ENCODE measurements at places on chromosomes 13 and 19. TPM values are rescaled to one million over a fixed set of nuclear protein-coding genes. Genes with fewer than 3 reads are reported as not detected.

The HS6ST3 gene
- polyA plus RNA-seq, result 0.07 TPM

The OR7C1 gene
- 0.14 TPM for polyA plus RNA-seq

The CD22 gene
- polyA plus RNA-seq, result 5.2 TPM

The OR7A5 gene
- not detected for polyA plus RNA-seq

The PRRG2 gene
- 4.3 TPM for polyA plus RNA-seq

The DACT3 gene
- polyA plus RNA-seq, result 44.4 TPM

The PRODH2 gene
- not detected for polyA plus RNA-seq

The ZNF888 gene
- 12.8 TPM for polyA plus RNA-seq

The ATCAY gene
- 0.14 TPM for polyA plus RNA-seq

The ZNF446 gene
- polyA plus RNA-seq, result 15.0 TPM

The NKG7 gene
- polyA plus RNA-seq, result 2.8 TPM

The ZNF776 gene
- polyA plus RNA-seq, result 43.9 TPM

The ADGRE1 gene
- 0.44 TPM for polyA plus RNA-seq

The ZIM2 gene
- polyA plus RNA-seq, result 2.9 TPM

The TNNI3 gene
- 0.79 TPM for polyA plus RNA-seq

The CLIP3 gene
- 22.4 TPM for polyA plus RNA-seq

DNA sequence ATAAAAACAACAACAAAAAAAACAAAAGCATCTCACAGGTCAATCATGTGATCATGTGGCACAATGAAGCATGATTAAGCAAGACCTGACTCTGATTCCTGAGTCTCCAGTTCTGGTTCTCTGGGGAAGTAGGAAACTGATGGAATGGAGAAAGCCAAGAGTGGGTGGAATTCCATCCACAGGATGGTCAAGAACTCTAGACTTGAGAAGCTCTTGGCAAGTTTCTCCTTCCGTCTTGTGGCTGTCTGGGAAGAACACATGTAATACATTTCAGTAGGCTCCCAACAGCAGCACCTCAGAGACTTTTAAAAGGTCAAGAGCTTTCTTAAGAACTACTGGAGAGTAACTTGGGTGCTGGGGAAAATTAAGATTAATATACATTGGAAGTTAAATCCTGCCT lies 78.6 kb upstream of the TSHZ3 start:
- no peak for DNase-seq

DNA sequence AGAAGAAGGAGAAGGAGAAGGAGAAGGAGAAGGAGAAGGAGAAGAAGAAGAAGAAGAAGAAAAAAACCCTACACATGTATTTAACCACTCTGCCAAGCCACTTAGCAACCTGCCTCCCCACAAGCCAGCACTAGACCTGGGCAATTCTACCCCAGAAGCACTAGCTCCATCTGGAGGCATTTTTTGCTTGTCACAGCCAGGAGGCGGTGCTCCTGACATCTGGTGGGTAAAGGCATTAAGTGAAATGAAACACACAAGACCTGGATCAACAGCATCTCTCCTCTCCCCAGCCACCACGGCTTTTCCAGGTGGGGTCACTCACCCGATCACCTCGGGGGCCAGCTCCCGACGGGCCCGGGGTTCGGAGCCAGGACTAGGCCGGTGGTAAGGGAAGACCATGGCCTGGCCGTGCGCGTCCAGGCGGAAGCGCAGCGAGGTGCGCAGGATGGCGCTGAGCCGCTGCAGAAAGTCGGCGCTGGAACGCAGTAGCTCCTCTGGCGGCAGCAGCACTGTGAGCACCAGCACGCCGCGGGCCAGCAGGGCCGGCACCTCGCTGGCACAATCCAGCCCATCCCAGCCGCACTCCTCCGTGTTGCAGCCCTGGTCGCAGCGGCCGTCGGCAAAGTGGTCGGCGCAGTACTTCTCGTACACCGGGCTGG lies 26.9 kb downstream of the NOTCH3 start:
- DNase-seq, result no peak

DNA sequence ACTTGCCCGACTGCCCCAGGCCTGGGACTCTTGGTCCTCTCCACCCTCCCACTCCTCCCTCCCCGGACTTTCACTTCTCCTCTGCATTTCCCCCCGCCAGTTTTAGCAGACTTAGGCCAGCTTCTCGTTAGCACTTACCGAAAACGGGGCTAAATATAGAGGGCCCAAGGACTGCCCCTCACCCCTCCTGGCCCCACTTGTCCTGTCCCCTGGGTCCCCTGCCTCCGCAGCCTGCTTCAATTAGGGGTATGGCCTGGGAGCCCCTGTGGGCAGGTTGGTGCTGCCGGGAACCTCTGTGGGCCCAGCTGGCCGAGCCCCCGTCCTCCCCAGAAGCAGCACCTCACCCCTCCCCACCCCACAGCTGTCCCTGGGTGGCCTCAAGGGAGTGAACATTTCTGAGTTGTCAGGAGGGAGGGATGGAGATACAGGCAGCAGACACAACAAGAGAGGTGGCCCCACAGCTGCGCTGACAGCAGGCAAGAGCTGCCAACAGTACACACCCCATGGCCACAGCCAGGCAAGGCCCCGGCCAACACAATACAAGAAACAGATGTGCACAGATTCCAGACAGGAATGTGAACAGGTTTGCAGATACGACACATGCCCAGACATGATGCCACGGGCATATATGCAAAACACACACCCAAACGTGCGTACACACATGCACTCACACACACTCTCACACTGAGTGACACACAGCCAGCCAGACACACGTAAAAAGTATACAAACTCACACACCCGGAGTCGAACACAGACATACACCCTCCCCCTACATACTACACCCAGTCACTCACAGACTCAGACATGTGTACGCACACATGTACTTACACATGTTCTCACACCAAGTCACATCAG lies 2.6 kb downstream of the POU2F2 start:
- no peak for DNase-seq

DNA sequence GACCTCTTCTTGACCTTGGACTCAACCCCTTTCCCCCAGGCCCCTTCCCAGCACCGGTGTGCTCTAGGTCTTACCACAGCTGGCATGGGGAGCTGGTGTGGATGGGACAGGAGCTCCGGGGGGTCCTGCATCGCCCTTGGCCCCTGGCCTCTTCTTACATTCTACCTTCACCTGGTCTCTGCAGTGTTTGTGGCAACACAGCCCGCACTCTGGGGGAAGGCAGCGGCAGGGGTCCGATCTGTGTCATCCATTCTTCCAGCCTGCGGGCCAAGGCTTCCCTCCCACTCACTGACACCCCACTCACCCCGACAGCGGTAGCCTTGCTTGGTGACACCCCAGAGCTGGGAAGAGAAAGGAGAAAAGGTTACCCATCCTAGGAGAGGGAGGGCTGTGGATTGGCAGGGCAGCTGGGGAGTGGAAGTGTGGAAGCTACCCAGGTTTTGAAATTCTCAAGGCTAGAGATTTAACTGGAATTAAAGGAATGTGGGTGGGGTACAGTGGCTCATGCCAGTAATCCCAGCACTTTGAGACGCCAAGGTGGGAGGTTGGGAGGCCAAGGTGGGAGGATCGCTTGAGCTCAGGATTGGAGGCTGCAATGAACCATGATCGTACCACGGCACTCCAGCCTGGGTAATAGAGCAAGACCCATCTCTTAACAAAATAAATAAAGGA lies 8.3 kb downstream of the FAM98C start:
- no peak for DNase-seq

DNA sequence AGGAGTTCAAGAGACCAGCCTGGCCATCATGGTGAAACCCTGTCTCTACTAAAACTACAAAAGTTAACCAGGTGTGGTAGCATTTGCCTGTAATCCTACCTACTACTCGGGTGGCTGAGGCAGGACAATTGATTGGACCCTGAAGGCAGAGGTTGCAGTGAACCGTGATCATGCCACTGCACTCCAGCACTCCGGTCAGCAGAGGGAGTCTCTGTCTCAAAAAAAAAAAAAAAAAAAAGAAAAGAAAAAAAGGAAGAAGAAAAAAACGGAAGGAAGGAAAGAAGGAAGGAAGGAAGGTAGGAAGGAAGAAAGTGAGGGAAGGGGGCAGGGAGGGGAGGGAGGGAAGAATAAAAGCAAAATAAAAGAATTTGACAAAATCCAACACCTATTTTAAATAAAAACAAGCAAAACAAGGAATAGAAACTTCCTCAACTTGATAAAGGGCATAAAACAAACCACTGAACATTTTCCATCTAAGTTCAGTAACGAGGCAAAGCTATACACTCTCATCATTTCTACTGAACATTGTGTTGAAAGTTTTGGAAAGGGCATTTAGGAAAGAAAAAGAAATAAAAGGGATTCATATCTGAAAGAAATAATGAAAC lies 411.6 kb upstream of the SLITRK5 start:
- no peak for DNase-seq

DNA sequence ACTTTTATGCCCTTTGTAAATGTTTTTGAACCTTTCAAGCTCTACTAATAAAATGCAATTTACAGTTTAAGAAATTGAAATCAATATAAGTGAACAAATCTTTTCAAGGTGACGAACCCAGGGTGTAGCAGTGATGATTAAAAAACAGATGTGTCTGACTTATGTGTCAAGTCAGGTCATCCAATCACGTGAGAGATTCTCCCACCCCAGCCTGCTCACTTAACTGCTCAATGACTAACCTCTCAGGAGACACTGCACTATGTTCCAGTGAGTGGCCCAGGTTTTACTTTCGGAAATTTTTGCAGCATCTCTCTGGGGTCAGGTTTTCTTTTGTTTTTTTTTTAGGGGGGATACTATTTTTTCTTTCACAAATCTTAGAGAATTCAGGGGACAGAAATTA lies 60.7 kb downstream of the ZNF429 start:
- DNase-seq, result no peak

- DNase-seq, result no peak
These were observed 97.9 kb upstream of the RNF113B start for GRCh38 chr13:98274921-98275487.

- DNase-seq, result no peak
These were observed 35.2 kb downstream of the SLC15A1 start for GRCh38 chr13:98717256-98717655.

- no peak for DNase-seq
These were observed 176.9 kb downstream of the KDM4B start for GRCh38 chr19:5145521-5146511.

DNA sequence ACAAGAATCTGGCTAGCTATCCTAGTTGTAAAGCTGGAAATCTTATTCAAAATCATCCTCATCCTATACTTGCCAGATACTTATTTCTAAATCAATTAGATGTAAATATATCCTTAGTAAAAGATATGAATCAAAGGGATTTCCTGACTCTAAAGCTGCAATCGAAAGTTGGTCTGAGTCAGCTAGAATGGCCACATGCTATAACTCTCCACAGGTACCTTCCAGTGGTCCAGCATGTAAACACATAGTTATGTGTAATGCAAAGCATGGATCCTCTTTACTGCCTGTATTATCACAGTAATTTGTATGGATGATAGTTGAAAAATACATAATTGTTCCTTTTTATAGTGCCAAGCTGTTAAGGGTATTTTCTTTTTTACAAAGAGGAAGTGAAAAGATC lies 27.4 kb downstream of the SLITRK6 start:
- DNase-seq, result no peak

GRCh38 chr13:110305001-110305400 lies 2.0 kb downstream of the COL4A1 start:
- DNase-seq, result no peak

GRCh38 chr13:21673539-21673788 lies 2.6 kb downstream of the FGF9 start:
- DNase-seq, result no peak

- no peak for DNase-seq
These were observed 24.4 kb downstream of the ALOX5AP start for GRCh38 chr13:30759748-30760147.

- peak; percentile 45 for DNase-seq
These were observed 94.1 kb downstream of the ATP11A start for GRCh38 chr13:112783978-112784371.

DNA sequence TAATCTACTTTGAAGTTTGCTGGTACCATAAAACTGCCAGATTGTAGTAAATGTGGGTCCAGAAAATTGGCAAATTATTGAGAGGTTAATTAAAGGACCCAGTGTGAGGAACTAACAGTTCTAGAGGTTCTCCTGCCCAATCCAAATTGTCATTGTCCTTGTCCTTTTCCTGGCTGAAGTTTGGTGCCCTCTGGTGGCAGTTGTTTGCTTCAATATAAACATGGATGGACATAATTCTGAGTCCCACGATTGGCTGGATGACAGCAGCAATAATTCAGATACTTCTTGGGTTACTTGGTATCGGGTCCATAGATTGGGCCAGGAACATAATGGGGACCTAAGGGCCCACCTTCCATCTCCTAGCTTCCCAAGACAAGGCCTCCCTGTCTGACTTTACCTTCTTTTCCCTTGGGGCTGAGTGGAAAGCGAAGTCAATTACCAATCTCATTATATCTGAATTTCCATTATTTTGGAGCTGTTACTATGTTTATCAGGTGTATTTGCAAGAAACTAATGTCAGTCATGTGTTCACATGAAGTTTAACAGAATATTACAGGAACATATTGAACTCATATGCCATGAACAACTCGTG lies 33.8 kb upstream of the GARRE1 start:
- peak; percentile 59 for DNase-seq

GRCh38 chr13:95607366-95607765 lies 37.1 kb downstream of the DZIP1 start:
- DNase-seq, result no peak

- no peak for DNase-seq
These were observed 1415.7 kb upstream of the PCDH9 start for GRCh38 chr13:68645814-68646213.

DNA sequence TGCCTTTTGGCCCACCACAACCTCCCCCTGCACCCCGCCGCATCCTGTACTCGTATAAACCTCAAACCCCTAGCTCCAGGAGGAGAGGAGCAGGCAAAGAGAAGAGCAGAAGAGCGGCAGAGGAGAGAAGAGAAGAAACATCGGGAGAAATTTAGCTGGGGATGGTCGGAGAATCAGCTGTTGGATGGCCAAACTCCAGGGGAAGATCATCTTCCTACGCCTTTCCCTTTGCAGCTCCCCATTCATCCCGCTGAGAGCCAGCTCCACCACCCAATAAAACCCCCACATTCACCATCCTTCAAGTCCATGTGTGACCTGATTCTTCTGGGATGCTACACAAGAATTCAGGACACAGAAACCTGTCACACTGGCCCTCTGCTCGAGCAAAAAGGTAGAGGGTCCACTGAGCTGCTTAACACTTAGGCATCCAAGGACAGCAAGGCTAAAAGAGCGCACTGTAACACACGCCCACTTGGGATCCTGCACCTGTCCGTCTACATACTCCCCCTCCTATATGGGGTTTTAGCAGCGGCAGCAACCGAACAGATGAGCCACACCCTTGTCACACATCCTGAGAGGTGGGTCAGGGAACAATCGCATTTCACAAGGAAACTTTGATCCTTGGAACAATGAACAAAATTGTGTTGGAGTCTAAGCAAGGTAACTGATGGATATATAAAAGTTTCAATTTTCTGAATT lies 51.6 kb upstream of the MIR17HG start:
- no peak for DNase-seq

DNA sequence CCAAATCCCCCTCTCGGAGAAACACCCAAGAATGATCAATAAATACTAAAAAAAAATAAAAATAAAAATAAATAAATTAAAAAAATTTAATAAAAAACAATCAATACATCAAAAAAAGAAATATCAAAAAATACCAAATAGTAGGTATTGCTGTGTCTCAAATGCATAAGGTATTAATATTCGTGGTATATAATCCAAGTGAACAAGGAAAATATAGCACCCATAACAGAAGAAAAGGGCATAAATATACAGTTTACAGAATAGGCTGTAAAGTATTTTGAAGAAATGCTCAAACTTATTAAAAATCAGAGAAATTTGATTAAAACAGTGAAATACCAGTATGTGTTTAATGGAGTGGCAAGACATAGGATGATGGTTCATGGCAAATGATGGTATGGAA lies 7.6 kb upstream of the ZNF227 start:
- DNase-seq, result no peak
